H1 (cell line): ENCODE measurements at places on chromosomes 4 and X. TPM values are rescaled to one million over a fixed set of nuclear protein-coding genes. Genes with fewer than 3 reads are reported as not detected.

TCEAL6 gene
- not detected in 2 replicates for polyA plus RNA-seq

DTHD1 gene
- polyA plus RNA-seq, result not detected in 2 replicates

DNA sequence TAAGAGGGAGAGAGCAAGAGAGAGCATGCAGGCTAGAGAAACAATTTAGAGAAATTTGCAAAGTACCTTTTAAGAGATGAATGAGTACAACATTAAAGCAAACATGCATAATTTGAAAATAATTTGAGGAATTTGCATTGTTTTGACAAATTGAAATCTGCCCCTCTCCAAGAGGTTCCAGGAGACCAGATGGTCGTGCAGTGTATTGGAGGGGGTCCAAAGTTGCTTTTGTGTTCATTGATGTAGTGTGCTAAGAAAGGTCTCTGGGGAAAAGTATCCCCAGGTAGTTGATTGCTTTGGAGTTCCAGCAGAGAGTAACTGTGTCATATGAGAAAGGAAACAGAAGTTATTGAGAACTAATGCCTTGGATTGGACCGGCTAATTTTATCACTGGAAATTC is 635.0 kb upstream of the TENM3 start:
- DNase-seq, result no peak
- no peaks in the 10 kb centered on the region for H3K4me1 ChIP-seq
- H3K4me3 ChIP-seq, result no peak overlapping the region
- H3K27ac ChIP-seq, result no peak overlapping the region
- no peaks in the 10 kb centered on the region for H3K27me3 ChIP-seq

DNA sequence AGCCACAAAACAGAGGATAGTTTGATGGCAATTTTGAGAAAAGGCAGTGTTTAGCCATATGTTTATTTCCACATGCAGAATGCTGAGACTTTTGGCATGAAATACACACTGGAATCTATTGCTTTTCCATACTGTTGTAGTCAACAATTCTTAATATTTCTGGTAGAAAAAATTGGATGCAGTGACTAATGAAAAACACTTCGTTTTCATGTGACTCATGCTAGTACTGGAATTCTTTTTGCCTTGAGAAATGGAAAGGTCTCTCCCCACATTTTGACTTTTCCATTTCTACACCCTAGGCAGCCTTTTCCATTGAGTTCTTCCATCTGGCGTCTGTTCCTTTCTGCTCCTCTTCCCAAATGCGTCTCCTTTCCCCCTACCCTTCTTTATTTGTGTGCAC is 425.2 kb upstream of the FTHL17 start:
- no peak for DNase-seq
- no peak overlapping the region for H3K4me3 ChIP-seq
- no peaks in the 10 kb centered on the region for H3K36me3 ChIP-seq
- no peaks in the 10 kb centered on the region for H3K27me3 ChIP-seq
- H3K4me1 ChIP-seq, result no peaks in the 10 kb centered on the region

- DNase-seq, result no peak
- no peak overlapping the region for H3K27ac ChIP-seq
- H3K27me3 ChIP-seq, result no peaks in the 10 kb centered on the region
- peaks cover 8% of the 10 kb centered on the region for H3K4me1 ChIP-seq
- no peak overlapping the region for H3K4me3 ChIP-seq
- no peaks in the 10 kb centered on the region for H3K36me3 ChIP-seq
Observed at GRCh38 chr4:7648544-7649395, 214.0 kb upstream of the PSAPL1 start.

GRCh38 chr4:141638230-141638629 is 1.8 kb downstream of the IL15 start:
- H3K4me3 ChIP-seq, result no peak overlapping the region
- H3K4me1 ChIP-seq, result no peaks in the 10 kb centered on the region
- no peak overlapping the region for H3K27ac ChIP-seq
- peaks cover 1% of the 10 kb centered on the region for H3K27me3 ChIP-seq

- DNase-seq, result no peak
- H3K27ac ChIP-seq, result no peak overlapping the region
- H3K4me1 ChIP-seq, result no peaks in the 10 kb centered on the region
Observed at GRCh38 chr4:157035471-157035870, 40.5 kb upstream of the GLRB start.

GRCh38 chr4:83535520-83536361 is at the start of gene GPAT3:
Gene GPAT3 (plus strand): TSS chr4:83536108. CDS start chr4:83536623, 515 bp downstream.
- no peaks in the 10 kb centered on the region for H3K4me1 ChIP-seq
- H3K4me3 ChIP-seq, result peak within 1 kb of the TSS; percentile 74
- peaks cover 51% of the 10 kb centered on the region for H3K27me3 ChIP-seq
- H3K36me3 ChIP-seq, result no peaks in the 10 kb centered on the region
- DNase-seq, result peak; percentile 77
- no peak within 1 kb of the TSS for H3K27ac ChIP-seq
